ENCODE measurements at places on chromosomes 12 and 14. TPM values are rescaled to one million over a fixed set of nuclear protein-coding genes. Genes with fewer than 3 reads are reported as not detected.
A peak's percentile ranks its signal among the peaks of the same experiment; 100 is the strongest.

DNA sequence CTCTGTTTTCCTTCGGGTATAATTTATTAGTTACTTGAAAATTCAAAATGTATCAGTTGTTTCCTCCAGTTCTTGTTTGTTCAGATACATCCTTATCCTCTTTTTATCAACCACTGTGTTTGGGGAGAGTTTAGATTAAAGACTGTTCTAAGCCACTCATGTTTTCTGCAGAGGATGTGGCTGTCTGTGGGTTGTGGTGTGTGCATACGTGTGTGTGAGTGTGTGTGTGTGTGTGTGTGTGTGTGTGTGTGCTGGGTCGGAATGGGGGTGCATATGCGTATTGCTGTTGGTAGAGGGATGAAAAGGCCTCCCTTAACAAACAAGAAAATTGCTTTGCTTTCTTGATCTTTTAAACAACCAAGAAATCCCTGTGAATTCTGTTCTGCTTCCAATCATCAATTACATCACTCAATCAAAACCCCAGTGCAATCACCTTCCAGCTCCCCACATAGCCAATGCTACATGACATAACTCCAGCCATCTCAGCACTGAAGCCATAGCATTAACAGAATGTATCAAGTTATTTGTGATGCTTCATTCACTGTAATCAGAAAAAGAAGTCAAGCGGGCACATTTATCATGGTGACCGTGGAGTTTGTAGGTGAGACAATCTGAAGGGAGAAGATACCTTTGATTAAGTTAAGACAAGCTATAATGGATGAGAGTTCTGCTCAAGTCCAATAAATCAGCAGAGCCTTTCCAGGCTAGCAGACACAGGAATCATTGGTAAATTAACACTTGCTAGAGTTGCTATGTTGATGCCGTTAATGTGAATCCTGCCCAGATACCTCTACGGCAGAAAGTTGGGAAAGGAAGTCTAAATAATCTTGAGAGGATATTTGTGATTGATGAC, 131.9 kb downstream of the RMST start:
- no peak for DNase-seq

GRCh38 chr14:53551862-53552261, 398.7 kb upstream of the DDHD1 start:
- DNase-seq: no peak

GRCh38 chr12:45568808-45569207, 160.7 kb upstream of the ARID2 start:
- no peak for DNase-seq

DNA sequence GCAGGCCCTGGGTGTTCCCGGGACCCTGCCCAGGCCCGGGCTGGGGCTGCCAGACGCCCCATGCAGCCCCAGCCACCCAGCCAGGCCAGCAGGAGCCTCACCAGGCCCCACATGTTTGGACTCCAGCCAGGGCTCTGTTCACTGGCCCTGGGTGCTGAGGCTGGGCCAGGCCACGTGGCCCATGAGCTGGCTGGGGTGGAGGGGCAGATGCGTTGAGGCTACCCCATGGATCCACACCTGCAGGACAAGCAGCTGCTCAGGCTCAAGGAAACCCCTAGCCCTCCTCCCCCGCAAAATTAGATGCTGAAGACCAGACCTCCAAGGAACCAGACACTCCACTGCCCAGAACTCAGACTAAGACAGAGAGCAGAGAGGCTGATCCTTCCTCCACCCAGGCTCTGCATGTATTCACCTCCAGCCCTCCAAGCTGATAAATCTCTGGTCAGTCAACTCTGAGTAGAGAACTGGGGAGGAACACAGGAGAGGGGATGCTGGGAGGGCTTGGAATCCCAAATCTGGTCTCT, 1.6 kb downstream of the CDH24 start:
- DNase-seq: no peak

DNA sequence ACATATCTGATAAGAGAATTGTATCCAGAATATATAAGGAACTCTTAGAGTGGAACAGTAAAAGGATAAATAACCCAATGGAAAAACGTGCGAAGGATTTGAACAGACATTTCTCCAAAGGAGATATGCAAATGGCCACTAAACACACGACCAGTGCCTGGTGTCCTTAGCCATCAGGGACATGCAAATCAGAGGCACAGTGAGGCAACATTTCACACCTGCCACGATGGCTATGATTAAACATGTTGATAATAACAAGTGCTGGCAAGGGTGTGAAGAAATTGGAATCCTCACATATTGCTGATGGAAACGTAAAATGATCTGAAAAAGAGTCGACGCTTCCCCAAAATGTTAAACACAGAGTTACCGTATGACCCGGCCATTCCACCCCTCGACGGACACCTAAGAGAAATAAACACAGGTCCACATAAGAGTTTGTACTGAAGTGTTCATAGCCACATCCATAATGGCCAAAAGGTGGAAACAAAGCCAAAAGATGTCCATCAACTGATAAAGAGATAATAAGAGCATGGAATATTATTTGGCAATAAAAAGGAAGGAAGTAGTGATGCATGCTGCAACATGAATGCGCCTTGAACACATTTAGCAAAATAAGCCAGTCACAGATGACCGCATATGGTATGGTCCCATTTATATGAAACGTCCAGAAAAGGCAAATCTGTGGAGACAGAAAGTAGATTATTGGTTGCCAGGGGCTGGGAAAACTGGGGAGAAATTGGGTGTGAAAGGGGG, 6.3 kb upstream of the TMEM121 start:
- no peak for DNase-seq

DNA sequence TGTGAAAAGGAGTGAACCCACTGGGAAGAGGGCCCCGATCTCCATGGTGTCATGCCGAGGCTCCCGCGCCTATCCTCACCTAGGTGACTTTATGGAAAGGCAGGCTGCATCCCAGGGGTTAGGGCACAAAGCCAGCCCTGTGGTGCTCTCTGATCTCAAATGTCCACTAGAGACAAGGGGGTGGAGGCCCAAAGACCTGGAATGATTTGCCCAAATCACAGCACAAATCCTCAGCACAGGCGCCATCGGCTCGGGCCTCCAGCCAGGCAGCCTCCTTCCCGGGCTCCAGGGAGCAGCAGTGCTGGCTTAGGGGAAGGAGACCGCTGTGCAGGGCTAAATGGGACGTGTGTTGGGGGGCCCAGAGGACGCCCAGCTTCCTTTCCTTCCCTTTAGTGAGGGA, 17.6 kb downstream of the CHGA start:
- no peak for DNase-seq

DNA sequence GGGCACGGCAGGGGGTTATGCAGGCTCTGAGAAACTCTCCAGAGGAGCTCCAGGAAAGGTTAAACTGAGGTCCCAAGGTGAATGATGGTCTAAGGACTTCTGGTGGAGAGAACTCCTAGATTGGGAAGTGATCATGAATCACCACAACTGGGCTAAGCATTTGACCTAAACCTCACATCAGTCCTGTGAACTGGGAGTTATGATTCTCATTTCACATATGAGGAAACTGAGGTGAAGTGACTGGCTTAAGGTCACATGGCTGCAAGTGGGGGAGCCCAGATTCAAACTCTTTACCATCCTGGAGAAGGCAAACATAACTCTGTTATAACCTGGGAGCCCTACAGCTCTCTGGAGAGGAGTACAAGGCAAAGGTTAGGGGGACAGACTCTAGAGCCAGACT, 4.2 kb downstream of the RARG start:
- DNase-seq: no peak

DNA sequence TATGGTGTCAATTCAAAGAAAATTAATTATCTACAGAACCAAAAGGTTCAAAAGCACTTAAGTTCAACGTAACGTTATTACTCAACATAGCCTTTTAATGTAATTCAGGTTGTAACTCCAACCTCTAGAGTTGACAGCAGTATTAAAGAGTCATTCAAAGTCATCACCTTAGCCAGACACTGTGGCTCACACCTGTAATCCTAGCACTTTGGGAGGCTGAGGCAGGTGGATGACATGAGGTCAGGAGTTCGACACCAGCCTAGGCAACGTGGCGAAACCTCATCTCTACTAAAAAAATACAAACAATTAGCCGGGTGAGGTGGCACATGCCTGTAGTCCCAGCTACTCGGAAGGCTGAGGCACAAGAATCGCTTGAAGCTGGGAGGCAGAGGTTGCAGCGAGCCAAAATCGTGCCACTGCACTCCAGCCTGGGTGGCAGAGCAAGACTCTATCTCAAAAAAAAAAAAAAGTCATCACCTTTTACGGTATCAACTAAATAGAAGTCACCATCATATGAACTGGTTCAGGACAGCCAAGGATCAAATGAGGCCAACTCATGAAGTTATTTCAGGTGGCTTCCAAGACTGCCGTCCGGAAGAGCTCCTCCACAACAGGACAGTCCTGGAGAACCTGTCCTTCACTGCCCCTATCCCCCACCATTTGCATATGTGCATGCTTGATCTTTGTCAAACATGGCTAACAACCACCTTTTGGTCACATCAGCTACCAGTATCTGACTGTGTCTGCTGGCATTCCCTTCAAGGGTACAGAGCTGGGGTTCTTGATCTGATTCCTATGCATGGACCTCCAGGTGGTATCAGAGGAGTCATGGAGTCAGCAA, 4.2 kb downstream of the PPTC7 start:
- DNase-seq: no peak

DNA sequence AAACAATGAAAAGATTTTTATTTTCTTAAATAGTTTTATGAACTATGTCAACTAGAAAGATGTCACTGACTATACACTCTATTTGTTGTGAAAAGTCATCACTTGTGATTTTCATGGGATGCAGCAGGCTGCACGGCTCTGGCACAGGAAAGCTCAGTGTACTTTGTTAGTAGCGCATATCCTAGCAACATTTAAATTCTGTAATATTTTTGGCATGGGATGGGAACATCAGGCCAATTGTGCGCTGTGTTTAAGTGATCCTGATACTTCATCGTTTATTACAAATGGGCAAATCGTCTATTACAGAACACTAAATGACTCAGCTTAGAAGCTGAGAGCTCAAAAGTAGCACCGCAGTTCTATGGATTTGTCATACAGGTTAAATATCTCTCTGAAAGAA, 60.7 kb upstream of the SAV1 start:
- DNase-seq: no peak

DNA sequence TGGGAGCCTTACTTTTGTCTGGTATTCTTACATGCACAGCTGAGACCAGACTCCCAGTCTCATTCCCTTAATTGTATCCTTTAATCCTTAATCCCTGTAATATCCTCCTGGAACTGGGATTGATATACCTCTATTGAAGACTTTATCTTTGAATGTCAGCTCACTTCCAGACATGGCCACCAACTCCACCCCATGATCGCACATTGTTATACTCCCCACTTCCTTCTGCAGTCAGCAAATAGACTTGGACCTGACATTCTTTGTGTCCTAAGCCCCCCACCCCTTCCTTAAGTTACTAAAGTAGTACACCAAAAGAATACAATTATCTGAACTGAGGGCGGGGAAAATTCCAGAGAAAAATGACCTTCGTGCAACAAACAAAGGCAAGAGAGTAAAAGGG, 8.6 kb upstream of the OSBPL8 start:
- DNase-seq: no peak

DNA sequence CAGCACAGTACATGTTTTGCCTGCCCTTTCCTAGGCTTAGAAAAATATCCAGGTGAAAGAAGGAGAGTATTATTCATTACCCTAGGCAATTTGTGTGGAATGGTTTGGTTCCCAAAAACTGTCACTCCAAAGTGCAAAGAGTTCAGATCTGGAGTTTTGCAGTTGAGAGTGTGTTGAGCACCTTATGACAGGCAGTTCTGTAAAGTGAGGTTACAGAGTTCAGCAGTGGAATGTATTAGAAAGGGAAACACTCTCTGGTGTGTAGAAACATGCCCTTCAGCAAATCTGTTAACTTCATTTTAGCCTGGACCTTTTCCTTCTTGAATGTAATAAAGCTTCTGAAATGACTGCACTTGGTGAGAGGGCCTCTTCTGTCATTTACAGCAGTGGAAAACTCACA, 154.0 kb upstream of the SSTR1 start:
- no peak for DNase-seq

- no peak for DNase-seq
Observed at GRCh38 chr12:80504389-80505163, 60.5 kb downstream of the PTPRQ start.

- no peak for DNase-seq
Observed at GRCh38 chr14:28603606-28604005, 163.0 kb upstream of the FOXG1 start.

DNA sequence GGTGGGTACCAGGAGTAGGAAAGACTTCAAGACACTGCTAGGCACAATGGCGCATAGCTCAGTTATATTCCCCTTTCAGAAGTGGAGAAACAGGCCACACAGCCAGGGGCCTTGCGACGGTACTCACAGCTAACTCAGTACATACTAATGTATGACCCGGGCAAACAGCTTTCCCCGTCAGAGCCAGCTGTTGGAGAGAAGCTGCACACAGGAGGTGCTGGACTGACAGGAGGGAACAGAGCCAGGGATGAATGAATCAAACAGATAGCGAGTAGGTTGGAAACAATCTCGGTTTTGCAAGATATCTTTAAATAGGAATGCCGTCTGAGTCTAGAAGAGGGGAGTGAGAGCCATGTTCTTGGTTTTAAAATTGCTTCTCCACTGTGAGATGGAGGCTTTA, 45.5 kb downstream of the PRIMA1 start:
- DNase-seq: no peak

- DNase-seq: no peak
Observed at GRCh38 chr14:84857571-84857970, 672.4 kb upstream of the FLRT2 start.

GRCh38 chr12:108689314-108690190, 41.8 kb downstream of the CORO1C start:
- DNase-seq: peak; percentile 52

DNA sequence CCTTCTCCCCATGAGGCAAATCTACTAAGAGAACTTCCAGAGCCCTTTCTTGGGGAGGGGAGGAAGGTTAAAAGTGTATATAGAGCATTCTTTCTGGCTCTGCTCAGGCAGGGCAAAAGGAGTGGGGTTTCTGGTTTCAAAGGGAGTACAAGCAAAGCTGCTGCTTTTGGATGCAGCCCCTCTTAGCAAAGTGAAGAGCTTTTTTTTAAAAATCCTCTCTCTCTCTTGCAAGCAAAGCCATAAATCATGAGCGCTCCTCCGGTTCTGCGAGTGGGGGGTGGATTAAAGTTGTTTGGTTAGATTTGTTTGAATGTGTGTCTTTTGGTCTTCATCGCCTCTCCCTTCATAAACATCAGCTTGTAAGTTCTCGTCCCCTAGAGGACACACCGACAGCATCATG, 546.6 kb upstream of the TBX3 start:
- no peak for DNase-seq

GRCh38 chr14:70665448-70666360, 24.0 kb downstream of the TTC9 start:
- peak; percentile 83 for DNase-seq

The IRF2BPL gene
- total RNA-seq: 25.5 TPM

The CRIP2 gene
- total RNA-seq: 19.2 TPM

The TTC9 gene
- 0.73 TPM for total RNA-seq

The KLHL33 gene
- total RNA-seq: 0.31 TPM

The CHGA gene
- 218 TPM for total RNA-seq

The TGFB3 gene
- total RNA-seq: 5.9 TPM

The RASSF9 gene
- 0.27 TPM for total RNA-seq

All from left colon (tissue), 2 donors.